Amygdala (tissue), 56 donors: ENCODE measurements at places on chromosomes 2 and 18.

- no peak for DNase-seq
Observed at GRCh38 chr2:144484201-144484948, 35.5 kb downstream of the ZEB2 start.

DNA sequence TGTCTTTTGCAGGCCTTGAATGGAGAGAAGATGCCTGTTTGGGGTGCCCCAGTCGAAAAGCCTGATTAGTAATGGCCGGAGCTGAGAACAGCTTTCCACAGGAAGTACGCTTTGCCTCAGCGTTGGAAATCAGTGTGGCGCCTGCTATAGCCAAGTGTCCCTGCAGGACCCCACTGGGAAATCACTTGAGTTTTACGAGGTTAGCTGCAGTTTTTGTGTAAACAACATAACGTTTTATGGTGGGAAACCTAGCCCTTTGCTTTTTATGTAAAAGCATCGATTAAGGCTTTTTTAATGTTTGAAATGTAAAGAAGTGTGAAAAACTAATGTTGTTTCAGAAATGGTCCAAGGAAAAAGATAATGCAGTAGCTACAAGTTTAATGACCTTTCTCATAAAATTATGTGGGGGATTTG lies 234.2 kb downstream of the TTC32 start:
- DNase-seq, result no peak

DNA sequence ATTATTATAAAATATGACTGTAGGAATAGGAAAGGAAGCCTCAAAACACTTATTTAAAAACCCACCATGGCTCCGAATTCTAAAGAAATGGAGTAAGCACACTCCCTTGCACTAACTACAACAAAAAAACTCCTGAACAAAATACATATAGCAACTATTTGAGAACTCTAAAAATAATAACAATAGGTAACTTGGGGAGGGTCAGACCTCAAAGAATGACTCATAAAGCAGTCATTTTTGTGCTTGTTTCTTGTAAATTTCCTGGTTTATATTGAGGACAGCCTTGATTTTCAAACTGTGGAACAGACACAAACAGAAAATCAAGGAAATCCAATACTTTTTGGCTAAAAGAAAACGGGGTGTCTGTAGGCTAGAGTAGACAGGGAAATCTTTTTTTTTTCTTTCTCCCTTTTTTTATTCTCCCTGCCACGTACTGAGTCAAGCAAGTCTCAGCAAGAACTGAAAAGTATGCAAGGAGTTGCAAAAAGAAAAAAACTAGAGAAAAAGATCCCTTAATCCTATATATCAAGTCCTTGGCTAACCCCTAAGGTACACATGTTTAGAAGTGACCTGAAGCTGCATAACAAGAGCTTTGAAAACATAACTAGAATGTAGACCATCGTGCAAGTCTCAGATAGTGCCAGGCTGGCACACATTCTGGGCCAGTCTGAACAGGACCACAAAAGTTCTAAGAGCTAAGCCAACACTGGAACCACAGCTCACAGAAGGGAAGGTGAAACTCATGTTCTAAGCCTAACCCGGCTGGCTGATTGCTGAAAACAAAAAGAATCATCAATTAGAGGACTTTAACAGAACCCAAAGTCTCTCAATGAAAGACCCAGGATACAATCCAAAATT lies 403.1 kb upstream of the LYPD1 start:
- no peak for DNase-seq

DNA sequence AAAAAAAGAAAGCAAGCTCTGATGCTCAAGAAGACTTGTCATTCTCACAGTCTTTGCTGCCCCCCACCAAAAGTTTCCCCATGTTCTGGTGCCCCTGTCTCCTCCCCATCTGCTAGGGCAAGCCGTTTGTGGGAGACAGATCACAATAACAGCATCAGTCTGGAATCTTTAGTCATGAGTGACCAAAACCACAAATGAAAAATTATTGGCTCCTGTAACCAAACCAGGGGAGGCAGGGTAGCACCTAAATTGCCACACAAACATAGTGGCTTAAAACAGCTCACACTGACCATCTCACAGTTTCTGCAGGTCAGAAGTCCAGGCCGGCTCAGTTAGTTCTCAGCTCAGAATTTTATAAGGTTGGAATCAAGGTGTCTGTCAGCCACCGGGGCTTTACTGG lies 9.1 kb upstream of the B3GNT7 start:
- DNase-seq, result no peak

GRCh38 chr2:222753251-222753824 lies 81.9 kb downstream of the MOGAT1 start:
- DNase-seq, result no peak
